ENCODE measurements at places on chromosomes 6 and 20.

DNA sequence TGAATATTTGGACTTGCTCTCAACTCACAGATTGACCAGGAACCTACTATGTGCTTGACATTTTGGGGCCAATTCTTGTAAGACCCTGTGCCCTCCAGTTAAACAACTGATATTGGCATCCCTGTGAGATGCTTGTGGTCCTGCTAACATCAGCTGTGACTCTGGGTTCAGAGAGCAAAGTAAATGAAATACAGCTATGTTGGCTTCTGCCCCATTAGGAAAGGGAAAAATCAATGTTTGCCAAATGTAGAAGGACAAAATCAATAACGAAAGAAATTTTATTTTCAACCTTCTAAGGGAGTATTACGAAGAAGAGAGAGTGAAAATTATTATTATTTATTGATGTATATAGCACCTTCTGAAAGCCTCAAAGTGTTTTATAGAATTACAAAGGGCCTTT is 266.9 kb upstream of the ARID1B start:
- DNase-seq, result no peak

GRCh38 chr6:408148-408547 is 16.6 kb downstream of the IRF4 start:
- DNase-seq, result no peak

DNA sequence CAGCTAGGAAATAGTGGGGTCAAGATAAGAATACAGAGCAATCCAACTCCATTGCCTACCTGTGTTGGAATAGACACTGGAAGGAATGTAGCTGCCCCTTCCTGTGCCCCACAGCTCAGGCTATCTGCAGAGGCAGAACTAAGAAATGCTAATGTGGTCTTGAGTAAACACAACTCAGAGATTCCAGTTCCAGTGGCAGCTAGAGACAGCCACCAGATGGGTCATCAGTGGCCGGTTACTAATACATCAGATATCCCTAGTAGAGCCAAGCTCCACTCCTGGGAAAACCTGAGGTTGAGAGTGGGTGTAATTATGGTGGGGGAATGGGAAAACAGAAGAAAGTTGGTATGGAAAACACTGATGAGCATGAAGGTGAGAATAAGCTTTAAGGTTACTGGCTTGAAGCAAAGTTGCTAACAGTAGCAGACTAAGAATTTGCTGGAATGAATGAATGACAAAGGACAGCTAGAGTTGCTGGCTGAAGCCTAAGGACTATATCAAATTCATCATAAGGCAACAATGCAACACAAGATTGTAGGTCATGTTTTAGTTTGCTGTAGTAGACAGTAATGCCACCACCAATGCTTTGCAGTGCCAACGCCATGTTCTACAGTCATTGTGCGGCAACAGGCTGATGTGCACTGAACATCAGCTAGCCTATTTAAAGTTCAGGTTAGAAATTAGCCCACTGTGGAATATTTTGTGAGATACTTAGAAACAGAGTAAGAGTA is 28.3 kb upstream of the FAM83C start:
- no peak for DNase-seq

DNA sequence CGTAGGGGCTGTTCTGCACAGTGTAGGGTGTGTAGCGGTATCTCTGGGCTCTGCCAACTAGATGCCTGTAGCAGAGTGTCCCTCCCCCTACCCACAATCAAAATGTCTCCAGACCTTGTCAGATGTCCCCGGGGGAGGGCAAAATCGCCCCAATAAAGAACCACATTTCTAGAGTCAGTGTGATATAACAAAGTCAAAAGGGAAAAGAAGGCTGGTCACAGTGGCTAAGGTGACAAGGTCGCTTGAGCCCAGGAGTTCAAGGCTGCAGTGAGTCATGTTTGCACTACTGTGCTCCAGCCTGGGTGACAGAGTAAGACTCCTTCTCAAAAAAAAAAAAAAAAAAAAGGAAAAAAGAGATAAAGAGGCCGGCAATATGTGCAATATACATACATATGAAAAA is 11.7 kb upstream of the CEP43 start:
- no peak for DNase-seq

GRCh38 chr6:54014440-54014839 is 96.8 kb upstream of the MLIP start:
- no peak for DNase-seq

- DNase-seq, result no peak
Observed at GRCh38 chr20:2314759-2315439, 19.1 kb downstream of the TGM3 start.

DNA sequence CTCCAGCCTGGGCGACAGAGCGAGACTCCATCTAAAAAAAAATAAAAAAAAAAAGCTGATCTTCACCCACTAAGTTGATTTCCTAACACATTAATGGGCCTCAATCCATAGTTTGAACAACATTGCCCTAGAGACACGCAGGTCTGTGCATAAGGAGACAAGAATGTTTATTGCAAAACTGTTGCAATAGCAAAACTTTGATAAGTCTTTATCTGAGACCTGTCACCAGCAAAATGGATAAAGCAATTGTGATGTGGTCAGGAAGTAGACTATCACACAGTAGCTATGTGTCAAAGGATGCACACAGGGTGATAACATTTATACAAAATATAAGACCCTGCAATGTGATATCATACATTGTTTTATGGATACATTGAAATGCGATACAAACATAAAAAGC is 4.2 kb upstream of the ITPR3 start:
- no peak for DNase-seq

DNA sequence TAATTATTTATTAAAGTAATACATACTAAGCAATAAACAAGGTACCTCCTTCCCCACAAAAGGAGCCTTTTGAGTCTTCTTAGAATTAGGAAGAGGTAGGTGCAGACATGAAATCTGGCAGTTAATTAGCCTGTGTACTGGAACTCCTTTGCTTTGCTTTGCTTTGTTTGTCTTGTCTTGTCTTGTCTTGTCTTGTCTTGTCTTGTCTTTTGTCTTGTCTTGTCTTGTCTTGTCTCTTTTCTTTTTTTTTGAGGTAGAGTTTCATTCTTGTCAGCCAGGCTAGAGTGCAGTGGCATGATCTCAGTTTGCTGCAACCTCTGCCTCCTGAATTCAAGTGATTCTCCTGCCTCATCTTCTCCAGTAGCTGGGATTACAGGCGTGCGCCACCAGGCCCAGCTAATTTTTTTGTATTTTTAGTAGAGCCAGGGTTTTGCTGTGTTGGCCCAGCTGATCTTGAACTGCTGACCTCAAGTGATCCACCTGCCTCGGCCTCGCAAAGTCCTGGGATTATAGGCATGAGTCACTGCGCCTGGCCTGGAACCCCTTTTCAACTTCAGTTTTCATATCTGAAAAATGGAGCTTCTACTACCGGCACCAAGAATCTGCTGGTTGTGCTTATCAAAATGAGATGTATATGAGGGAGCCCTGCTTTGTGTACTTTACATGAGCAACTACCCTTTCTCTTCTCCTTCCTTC is 301.2 kb downstream of the CDKAL1 start:
- no peak for DNase-seq

GRCh38 chr20:58478141-58478805 is 36.9 kb downstream of the APCDD1L start:
- no peak for DNase-seq

DNA sequence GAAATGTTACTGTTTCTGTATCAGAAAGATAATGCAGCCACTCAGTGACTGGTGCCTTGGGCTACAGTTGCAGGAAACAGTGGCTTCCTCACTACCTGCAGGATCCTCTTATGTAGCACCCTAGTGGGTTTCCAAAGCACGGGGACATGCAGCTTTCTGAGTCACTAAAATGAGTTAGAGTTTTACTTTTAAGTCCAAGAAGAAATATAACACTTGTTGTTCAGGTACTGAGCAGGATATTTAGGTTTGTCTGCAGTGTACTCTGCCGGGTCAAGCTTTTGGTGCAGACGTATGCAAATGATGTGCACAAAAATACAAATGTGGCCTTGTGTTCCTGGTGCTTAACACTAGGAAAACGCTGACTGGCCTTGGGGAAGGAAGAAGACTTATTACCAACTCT is 22.0 kb downstream of the ACSS1 start:
- no peak for DNase-seq

Measured in GM18507 (cell line).